ENCODE measurements at places on chromosomes 11 and 22.

DNA sequence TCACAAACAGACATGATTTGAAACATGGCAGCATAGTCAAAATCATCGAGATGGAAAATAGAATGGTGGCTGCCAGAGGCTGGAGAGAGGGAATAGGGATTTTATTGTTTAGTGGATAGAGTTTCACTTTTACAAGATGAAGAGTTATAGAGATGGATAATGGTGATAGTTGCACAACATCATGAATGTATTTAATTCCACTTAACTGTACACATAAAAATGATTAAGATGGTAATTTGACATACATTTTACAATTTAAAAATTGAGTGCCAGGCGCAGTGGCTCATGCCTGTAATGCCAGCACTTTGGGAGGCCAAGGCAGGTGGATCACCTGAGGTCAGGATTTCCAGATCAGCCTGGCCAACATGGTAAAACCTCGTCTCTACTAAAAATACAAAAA is 21.2 kb downstream of the TTC28 start:
- DNase-seq, result no peak

DNA sequence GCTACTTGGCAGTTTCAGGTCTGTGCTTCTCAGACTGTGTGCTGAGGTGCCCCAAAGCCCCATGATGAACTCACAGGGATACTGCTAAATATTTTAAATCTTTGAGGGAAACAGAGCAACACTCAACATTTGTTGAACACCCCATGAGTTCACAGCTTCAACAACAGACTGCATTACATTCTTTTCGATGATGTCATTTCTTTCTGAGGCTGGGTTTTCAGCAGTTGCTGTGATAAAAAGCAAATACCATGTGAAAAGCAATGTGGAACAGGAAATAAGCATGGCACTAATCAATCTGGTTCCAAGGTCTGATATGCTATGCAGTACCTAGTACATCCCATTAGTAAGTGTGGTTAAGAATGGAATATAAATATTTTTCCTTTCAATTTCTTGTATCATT is 82.7 kb downstream of the RPL27A start:
- no peak for DNase-seq

- DNase-seq, result peak; percentile 56
Observed at GRCh38 chr22:33579448-33580093, 340.7 kb downstream of the LARGE1 start.

DNA sequence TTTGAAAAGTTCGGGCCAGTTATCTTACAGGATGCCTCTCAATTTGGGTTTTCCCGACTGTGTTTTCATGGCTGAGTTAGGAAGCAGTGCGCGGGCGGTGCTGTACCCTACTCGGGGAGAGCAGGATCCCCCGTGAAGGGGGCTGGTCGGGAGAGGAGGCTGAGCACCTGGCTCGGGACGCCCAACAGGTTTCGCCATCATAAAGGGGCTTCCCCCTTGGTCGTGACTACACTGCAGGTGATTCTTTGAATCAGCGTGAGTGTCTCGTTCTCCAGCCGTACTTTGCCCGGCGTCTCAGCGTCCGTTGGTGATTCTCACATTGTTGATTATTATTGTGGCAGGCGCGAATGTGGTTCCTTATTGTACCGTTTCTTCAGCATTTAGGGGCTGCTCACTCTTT is 46.6 kb downstream of the ST14 start:
- no peak for DNase-seq

- no peak for DNase-seq
Observed at GRCh38 chr11:67344264-67344663, 9.1 kb downstream of the POLD4 start.

GRCh38 chr11:123011510-123011909 is 29.9 kb upstream of the BSX start:
- no peak for DNase-seq

GRCh38 chr11:86161336-86161735 is 83.2 kb upstream of the EED start:
- no peak for DNase-seq

DNA sequence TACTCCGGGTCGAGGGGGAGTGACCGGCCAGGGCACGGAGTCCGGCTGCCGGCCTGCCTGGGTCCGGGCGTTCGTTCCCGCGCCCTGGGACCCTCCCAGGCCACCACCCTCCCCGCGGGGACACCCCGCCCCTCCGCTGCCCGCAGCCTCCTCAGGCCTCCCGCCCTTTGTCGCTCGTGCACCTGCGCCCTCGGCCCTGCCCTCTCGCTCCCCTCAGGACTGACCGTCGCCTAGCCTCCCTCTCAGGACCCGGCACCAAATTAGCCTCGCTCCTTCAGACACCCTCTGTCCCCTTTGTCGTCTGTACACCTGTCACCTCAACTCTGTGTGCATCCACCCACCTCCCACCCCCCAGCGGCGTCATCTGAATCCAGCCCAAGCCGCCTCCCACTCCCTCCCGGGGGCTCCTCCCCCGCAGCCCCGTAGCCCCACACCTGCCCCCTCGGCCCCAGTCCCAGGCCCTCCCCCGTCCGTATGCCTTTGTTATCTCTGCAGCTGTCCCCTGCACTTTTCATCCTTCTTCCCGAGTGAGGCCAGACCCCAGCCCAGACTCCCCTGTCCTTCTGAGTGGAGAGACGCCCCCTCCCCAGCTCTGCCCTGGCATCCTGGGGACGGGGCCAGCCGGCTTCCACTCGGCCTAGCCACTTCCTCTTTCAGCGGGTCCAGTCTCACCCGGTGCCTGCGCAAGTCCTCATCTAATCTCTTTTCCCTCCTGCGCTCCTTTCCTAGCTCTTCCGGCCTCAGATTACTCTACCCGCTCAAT is 643 bp downstream of the TIGD3 start:
- peak; percentile 48 for DNase-seq

- no peak for DNase-seq
Observed at GRCh38 chr11:20154381-20154780, 5.9 kb downstream of the DBX1 start.

- no peak for DNase-seq
Observed at GRCh38 chr11:66747480-66747879, 18.5 kb upstream of the SPTBN2 start.

GRCh38 chr11:12845739-12846358 is 163.3 kb upstream of the RASSF10 start:
- no peak for DNase-seq

DNA sequence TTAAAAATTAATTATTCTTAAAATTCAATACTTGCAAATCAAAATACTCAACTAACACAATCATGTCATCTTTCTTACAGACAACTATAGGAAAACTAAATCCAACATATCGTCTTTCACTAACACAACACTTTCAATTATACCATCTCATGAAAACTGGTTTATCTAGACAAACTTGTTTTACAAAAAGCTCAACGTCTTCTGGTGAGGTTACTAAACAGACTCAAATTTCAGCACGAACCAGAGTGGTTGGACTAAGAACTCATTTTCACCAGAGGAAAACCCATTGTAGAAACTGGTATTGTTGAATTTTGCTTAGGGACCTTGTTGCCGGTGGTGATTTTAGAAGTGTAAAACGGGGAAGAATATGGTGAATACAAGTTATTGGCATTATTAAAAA is 52.2 kb downstream of the NUP98 start:
- no peak for DNase-seq

- DNase-seq, result peak; percentile 61
Observed at GRCh38 chr22:46614025-46614931, 5.9 kb upstream of the GRAMD4 start.

DNA sequence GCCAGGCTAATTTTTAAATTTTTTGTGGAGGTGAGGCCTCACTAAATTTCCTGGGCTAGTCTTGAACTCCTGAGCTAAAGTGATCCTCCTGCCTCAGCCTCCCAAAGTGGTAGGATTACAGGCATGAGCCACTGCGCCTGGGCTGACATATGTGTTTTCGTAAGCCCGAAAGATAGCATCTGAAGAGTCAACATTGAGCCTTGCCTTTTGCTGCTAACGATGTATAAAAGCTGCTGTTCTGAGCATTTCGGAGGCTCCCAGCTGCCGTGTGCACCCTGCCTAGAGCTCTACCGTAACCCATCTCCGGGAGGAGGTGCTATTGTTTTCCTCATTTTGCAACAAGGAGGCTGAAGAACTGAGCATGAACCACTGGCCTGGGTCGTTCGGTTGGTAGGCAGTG is 18.1 kb upstream of the PPP6R3 start:
- DNase-seq, result no peak

DNA sequence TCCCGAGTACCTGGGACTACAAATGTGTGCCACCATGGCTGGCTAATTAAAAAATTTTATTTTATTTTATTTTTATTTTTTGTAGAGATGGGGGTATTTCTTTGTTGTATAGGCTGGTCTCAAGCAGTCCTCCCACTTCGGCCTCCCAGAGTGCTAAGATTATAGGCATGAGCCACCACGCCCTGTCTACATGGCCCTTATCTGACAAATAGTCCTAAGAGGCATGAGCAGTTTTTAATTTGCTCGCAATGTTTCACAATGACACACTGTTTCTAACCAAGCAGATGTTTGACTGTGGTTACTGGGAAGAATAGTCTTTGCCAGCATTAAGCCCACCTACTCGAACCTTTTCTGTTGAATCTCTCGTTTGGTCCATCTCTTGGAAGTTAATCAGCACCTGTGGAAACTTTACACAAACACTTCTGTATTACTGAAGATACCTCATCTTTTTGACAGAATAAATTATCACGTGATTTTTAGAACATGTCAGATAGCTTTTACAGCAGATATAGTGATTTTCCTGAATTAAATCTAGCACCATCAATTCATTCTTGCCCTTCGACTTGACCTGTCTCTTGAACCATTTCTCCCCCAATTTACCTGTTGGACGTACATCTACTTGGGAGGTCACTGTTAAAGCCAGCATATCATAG is 71.4 kb downstream of the MTMR3 start:
- no peak for DNase-seq

GRCh38 chr11:112630496-112630895 is 330.7 kb upstream of the NCAM1 start:
- no peak for DNase-seq

- peak; percentile 81 for DNase-seq
Observed at GRCh38 chr22:39003165-39003638, 10.9 kb upstream of the APOBEC3C start.

DNA sequence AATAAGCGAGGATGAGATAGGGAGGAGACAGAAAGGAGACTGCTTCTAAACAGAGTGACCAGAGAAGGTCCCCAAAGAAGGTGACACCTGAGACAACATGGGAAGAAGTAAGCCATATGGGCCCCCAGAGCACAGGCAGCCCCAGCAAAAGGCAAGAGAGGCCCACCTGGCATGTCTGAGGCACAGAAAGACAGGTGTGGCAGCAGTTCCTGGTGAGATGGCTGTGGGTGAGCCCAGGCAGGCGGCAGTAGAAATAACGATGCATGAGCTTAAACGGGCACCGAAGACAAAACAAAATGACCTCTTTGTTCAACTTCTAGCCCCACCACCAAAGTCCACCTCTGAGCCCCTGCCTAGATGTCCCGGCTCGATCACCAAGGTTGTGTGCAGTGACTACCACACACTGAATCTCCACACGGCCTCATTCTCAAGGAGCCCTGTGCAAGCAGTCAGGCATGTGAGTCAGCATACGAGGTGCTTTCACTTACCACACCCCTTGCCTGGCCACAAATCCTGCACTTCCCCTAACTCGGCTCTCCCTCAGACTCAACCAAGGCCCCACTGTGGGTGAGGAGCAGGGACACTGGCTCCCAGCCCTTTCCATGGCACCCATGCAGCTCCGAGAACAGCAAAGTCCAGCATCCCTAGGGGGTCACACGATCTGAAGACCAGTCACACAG is 77.6 kb downstream of the PACSIN2 start:
- peak; percentile 46 for DNase-seq

DNA sequence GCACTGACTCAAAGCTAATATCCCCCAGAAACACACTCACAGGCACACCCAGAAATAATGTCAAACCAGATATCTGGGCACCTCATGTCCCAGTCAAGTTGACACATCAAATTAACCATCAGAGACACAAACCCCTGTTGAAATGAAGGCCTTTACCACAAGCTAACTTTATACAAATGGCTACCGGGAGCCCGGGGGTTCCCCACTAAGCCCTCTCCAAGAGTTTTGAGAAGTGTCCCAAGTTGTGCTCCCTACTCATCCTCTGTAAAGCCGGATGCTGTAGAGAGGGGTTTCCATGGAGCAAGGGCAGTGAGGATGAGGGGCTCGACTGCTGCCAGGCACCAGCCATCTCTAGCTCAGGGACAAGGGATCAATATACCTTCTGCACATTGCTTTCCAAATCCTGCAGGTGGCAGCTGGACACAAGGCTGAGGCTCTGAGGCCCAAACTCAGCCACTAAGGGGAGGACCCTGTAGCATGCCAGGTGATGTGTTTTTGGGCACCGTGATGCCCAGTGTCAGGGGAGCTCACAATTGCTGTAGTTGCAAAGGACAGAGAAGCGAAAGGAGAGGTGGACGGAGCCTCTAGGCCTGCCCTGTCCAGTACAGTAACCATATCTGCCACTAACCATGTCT is 145.7 kb downstream of the TTC17 start:
- DNase-seq, result no peak

GRCh38 chr11:12802418-12803085 is 128.3 kb downstream of the TEAD1 start:
- DNase-seq, result no peak

DNA sequence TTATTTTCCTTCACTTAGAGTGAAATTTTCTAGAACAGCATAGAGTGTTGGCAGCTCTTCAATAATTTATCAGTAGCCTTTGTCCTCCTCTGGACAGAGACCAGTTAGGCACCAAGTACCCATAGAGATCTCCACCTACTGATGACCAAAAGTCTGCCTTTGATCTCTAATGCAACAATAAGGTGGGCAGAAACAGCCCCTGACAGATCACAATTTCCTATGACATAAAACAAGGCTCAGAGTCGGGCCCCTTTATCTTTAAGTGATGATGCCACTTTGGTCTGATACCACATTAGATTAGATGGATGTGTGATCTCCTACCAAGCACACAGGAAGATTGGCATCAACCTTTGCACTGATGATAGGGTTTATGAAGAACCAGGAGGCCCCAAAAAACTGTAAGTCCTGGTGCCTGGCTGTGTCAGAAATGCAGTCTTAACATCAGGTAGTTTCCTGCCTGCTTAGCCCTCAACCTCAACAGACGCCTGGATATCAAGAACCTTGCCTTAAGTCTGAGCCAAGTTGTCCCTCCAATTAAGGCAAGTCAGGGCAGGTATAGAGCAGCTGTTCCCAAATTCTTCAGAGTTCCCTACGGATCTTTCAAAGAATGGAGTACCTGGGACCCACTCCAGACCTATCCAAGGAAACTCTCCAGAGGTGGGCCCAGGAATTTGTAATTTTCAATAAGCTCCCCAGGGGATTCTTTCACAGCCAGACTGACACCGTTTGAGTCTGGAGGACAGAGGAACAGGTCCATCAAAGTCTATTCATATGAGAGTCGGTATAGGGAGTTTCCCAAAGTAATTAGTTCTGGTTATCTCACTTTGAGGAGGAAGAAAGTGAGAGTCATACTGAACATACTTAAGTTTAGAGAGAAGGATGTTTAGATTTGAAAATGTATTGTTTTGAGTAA is 30.6 kb upstream of the TMPRSS4 start:
- peak; percentile 31 for DNase-seq

- DNase-seq, result no peak
Observed at GRCh38 chr11:118527109-118527508, at the start of gene TTC36. Gene TTC36 (plus strand): TSS chr11:118527474. CDS start chr11:118527495, 21 bp downstream.

DNA sequence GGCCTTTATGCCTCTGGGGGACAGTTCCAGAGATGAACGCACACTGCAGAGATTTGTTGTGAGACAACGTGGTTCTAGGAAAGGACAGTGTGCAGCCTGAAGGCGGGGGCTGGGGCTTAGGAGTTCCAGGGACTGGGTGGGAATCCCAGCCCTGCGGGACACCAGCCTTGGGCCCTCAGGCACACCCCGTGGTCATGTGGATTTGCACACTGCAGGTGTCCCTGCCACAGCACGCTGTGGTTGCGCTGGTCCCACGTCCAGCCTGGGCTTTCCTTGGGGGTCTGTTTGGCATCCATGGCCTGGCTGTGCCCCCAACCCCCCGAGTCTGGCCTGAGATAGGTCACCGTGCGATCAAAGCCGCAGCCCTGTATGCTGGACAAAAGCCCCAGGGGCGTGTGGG is 7.3 kb downstream of the SHISAL1 start:
- DNase-seq, result no peak
